ENCODE measurements at places on chromosomes 3 and 15. TPM values are rescaled to one million over a fixed set of nuclear protein-coding genes. Genes with fewer than 3 reads are reported as not detected.

The SMCO1 gene
- 0.08 TPM for polyA plus RNA-seq

The HRG gene
- 2.8 TPM for polyA plus RNA-seq

The MUC20 gene
- polyA plus RNA-seq, result 18.1 TPM

The GOLGA8R gene
- 4.8 TPM for polyA plus RNA-seq

All from right renal cortex interstitium (tissue), 3 donors.